ENCODE measurements at places on chromosomes 7 and 10.

GRCh38 chr7:3434611-3435010, 133.6 kb downstream of the SDK1 start:
- DNase-seq = no peak

DNA sequence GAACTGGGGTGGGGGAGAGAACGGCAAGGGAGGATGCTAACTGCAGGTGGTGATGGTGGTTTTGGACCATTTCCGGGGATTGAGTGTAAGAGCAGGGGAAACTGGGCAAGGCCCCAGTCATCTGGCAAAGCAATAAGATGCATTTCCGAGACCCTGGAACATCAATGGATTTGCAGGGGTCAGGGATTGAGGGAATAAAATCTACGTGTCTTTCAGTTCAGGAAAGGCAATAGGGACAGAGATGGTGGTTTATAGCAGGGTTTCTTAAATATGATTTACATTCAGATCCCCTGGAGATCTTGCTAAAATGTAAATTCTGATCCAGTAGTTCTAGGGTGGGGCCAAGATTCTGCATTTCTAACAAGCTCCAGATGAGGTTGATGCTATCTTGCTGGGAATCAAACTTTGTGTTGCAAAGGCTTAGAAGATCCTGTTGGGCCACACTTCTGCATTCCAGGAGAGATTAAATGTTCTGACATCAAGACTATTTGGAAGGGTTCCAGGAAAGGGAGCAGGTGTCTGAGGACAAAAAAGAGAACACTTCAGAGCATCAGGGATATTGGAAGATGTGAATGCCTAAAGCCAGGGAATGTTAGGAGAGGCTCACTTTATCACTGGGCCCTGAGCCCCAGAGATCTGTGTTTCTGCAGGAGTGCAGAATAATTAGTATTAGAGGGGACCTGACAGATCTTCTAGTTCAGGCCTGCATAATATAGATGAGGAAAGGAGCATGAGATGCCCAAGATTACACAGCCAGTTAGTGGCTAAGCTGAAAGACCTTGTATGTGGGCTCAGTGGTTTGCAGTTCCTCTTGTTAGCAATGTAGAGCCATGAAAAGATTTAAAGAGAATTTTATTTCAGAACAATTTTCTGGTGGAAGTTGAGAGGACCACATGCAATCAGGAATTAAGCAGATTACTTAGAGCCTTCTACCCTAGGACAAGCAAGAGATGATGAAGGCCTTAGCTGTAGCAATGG, 32.4 kb downstream of the BLNK start:
- no peak for DNase-seq

GRCh38 chr7:131893631-131894340, 337.4 kb upstream of the PODXL start:
- no peak for DNase-seq

GRCh38 chr10:11023009-11023953, 5.6 kb downstream of the CELF2 start:
- DNase-seq = no peak

DNA sequence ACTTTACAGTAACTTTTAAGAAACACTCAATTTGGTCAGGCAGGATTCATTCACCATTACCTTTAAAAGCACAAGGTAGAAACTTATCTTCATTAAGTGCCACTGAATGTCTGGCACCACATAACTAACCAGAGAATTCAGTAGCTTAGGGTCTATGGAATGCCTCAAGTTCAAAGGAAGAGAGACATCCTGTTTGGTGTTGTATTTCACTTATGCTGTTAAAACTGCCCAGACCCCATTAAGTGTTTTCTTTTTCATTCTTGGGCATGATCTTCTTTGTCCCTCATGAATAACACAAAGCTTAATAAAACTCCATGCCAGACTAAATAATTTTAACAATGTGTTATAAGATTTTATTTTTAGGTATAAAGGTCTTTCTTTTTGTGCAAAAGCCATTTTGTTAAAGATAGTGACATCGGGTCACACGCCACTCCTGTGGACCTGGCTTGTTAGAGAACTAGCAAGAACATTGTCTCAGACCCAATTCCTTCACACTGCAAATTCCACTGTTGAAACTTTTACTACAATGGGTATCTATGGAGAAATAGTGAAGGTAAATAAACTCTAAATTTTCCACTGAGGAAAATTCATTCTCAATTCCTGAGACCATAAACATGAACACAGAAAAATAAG, 221.0 kb downstream of the TWIST1 start:
- no peak for DNase-seq

DNA sequence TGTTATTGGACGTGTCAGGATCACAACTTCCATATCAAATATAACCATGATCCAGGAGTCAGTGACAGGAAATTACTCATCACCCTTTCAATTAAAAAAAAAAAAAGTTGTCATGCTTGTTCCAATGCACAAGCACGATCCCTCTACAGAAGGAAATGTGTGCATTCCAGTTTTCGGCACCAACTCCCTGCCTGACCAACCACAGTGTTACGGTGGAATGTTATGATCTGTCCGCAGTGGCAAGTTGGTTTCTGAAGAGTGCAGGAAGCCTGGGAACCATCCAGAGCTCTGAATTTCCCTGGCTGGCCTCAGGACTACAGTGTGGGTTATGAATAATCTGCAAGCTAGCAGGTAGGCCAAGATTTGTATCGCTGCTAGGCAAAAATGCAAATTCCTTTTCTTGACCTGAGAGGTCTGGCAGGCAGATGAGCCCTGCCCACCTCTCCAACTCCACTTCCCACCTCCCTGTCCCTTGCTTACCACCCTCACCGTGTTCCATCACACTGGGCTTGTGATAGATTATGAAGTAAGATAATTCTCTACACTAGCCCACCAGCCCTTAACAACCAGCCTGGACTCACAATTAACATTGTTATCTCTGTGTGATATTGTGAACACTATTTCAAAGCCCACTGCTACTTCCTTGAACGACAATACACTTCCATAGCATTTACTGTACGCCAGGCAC, 20.4 kb downstream of the FRMPD2 start:
- no peak for DNase-seq

DNA sequence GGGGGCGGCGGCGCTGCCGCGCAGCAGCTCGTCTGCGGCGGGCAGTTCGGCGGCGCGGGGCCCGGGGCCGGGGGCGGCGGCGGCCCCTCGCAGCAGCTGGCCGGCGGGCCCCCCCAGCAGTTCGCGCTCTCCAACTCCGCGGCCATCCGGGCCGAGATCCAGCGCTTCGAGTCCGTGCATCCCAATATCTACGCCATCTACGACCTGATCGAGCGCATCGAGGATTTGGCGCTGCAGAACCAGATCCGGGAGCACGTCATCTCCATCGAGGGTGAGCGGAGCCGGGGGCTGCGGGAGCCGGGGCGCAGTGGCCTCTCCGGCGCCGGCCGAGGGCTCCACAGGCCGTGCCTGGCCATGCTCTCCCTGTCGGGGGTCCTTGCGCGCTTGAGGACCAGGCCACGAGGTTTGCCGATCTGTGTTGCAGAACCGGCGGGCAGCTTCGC, 548 bp downstream of the AGAP3 start:
- no peak for DNase-seq

- DNase-seq = no peak
These were observed 28.5 kb upstream of the STK17A start for GRCh38 chr7:43554423-43554822.

DNA sequence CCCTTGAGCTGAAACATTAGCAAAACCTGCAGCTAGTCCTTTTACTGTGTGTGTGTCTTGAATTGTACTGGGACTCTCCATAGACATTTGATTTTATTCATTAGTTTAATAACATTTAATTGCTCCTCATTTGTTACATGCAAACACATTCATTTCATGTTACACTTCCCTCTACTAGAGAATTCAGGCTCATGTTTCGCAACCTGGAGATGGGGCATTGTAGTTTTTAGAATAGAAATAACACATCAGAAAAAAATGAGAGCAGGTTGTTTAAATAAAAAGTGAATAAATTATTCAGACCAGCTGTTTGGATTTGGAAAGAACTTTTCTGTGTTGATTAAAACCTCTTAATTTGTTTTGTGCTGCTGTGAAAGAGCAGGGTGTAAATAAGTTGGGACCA, 243.9 kb downstream of the ETV1 start:
- DNase-seq = no peak

All from activated CD8-positive, alpha-beta memory T cell treated with anti-CD3 and anti-CD28 coated beads for 1 hour (primary cell).